Naive thymus-derived CD8-positive, alpha-beta T cell (primary cell): ENCODE measurements at places on chromosomes 1 and 21. TPM values are rescaled to one million over a fixed set of nuclear protein-coding genes. Genes with fewer than 3 reads are reported as not detected.

Gene CBR3
- total RNA-seq, result 5.3 TPM

Gene RNU1-3
- 3,449 TPM for total RNA-seq

Gene CYP4Z1
- not detected for total RNA-seq

Gene DMRTA2
- total RNA-seq, result not detected

DNA sequence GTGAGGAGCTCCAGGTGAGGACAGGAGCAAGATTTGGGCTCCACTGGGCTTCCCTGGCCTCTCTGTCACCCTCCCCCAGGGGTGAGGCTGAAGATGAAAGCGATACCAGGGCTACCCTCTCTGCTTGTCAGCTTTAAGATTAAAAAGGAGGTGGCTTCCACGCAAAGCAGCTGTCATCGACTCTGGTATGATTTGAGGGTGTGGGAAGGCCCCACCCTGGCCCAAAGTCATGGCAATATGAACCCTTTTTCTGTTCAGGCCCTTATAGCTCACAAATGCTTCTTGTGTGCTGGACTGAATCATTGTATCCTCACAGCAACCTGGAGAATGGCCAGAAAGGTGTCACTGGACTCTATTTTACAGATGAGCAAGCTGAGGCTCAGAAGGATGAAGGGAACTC, 41.6 kb downstream of the NUAK2 start:
- no peaks in the 10 kb centered on the region for H3K27me3 ChIP-seq
- no peak for DNase-seq
- H3K4me1 ChIP-seq, result peaks cover 80% of the 10 kb centered on the region
- peak overlapping the region; percentile 73 for H3K4me3 ChIP-seq
- peak overlapping the region; percentile 92 for H3K27ac ChIP-seq
- no peaks in the 10 kb centered on the region for H3K36me3 ChIP-seq

GRCh38 chr1:1356166-1356795, 2.1 kb downstream of the MXRA8 start:
- H3K27me3 ChIP-seq, result no peaks in the 10 kb centered on the region
- no peak overlapping the region for H3K27ac ChIP-seq
- DNase-seq, result no peak
- H3K36me3 ChIP-seq, result no peaks in the 10 kb centered on the region
- peak overlapping the region; percentile 80 for H3K4me3 ChIP-seq
- H3K4me1 ChIP-seq, result peaks cover 24% of the 10 kb centered on the region

GRCh38 chr1:41386196-41386663, 25.0 kb downstream of the FOXO6 start:
- H3K27me3 ChIP-seq, result peaks cover 40% of the 10 kb centered on the region
- no peak overlapping the region for H3K27ac ChIP-seq
- no peaks in the 10 kb centered on the region for H3K36me3 ChIP-seq
- no peak for DNase-seq

DNA sequence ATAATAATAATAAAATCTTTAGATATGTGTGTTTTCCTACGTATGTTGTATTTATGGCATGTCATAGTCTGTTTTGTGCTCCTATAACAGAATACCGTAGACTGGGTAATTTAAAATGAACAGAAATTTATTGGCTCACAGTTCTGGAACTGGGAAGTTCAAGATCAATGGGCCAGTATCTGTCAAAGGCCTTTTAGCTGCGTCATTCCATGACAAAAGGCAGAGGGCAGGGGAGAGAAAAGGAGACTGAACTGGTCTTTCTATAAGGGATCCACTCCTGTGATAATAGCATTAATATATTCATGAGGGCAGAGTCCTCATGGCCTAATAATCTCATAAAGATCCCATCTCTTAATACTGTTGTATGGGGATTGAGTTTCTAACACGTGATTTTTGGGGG, 7.1 kb upstream of the SFT2D2 start:
- no peak overlapping the region for H3K4me3 ChIP-seq
- no peaks in the 10 kb centered on the region for H3K36me3 ChIP-seq
- DNase-seq, result no peak

DNA sequence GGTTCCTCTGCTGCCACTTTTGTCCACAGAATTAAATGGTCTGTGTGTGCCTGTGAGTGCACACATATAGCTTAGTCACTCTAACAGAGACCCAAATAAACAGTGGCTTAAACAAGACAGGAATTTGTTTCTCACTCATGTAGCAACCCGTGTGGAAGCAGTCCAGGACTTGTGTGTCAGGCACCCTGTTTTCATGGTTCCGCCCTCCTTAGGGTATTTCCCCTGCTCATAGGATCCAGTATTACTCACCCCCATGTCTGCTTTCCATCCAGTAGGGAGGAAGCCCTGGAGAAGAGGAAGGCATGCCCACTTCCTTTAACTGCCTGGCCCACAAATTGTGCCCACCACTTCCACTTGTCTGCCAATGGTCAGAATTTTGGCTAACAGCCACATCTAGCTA, 41.3 kb upstream of the TACSTD2 start:
- peaks cover 15% of the 10 kb centered on the region for H3K27me3 ChIP-seq
- H3K36me3 ChIP-seq, result no peaks in the 10 kb centered on the region
- peaks cover 10% of the 10 kb centered on the region for H3K4me1 ChIP-seq
- DNase-seq, result no peak
- H3K27ac ChIP-seq, result no peak overlapping the region
- no peak overlapping the region for H3K4me3 ChIP-seq

DNA sequence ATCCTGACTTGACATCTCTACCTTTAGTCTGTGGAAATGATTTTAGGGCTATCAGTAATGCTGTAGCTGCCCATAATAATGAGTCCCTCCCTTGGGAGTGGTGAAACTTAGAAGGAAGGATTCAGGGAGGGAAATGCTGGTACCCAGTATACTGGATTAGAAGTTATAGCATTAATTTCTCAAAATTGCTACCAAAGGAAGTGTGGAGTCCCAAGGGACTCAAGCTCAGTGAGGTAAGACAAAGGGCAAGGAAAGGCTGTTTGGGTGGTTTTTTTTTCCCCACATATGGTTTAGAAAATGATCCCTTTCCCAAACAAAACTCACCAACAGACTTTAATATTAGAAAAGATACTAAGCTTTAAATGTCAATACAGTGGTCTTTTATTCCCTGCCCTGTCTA, 99.9 kb downstream of the CD247 start:
- no peaks in the 10 kb centered on the region for H3K27me3 ChIP-seq
- no peak overlapping the region for H3K4me3 ChIP-seq
- no peak overlapping the region for H3K27ac ChIP-seq
- H3K4me1 ChIP-seq, result no peaks in the 10 kb centered on the region

- H3K4me3 ChIP-seq, result no peak overlapping the region
- no peaks in the 10 kb centered on the region for H3K4me1 ChIP-seq
- peaks cover 41% of the 10 kb centered on the region for H3K36me3 ChIP-seq
- H3K27ac ChIP-seq, result peak overlapping the region; percentile 29
Measured at GRCh38 chr1:30929944-30930525, 21.5 kb upstream of the SDC3 start.

DNA sequence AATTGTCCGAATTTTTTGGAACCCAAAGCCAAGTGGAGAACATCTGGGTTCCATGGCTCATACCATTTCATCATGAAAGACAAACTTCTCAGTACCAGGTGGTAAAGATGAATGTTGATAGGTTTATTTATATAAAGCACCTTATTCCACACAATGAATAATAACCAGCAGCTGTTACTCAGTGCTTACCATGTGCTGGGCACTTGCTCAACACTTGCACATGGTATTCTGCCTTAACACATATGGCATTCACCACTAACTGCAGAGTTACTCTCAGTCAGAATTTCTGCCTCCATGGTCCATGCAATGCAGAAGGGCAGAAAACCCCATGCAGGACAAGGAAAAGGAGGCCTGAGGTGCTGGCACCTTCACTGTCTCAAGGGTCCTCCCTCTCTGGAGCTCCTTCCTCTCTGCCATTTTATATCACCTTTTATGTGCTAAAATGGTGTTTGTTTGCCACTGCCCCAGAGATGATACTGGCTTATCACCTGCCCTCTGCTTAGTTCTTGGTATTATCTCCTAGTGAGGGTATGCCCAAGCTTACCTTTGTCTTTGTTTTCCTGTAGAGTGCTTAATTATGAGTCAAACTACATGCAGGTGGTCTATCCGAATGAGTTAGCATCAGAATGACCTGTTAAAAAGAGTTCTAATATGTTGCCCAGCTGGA, 76.7 kb upstream of the ZNF326 start:
- DNase-seq, result no peak
- H3K36me3 ChIP-seq, result peaks cover 28% of the 10 kb centered on the region
- peaks cover 24% of the 10 kb centered on the region for H3K4me1 ChIP-seq
- H3K4me3 ChIP-seq, result no peak overlapping the region
- no peaks in the 10 kb centered on the region for H3K27me3 ChIP-seq
